Cardiac muscle cell (in vitro differentiated cells and primary cell): ENCODE measurements at places on chromosomes 6 and 20. TPM values are rescaled to one million over a fixed set of nuclear protein-coding genes. Genes with fewer than 3 reads are reported as not detected.

DNA sequence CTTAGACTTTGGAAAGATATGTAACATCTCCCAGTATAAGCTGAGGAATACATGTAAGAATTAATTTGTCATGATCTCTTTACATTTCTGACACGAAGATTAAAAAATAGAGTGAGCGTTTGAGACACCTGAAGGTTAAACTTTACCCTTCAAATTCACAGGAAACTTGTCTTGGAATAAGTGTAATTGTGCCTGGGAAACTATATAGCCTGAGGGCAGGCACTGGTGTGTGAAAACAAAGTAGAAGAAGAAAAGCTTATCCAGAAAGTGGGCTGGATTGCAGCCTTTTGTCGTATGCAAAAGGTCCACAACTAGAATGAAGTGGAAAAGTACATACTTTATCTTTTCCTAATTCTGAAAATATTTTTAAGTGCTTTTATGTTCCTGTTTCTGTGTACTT is 275.7 kb upstream of the TCF21 start:
- no peak for DNase-seq

- DNase-seq = no peak
These were observed 7.9 kb downstream of the TGM3 start for GRCh38 chr20:2303673-2304072.

DNA sequence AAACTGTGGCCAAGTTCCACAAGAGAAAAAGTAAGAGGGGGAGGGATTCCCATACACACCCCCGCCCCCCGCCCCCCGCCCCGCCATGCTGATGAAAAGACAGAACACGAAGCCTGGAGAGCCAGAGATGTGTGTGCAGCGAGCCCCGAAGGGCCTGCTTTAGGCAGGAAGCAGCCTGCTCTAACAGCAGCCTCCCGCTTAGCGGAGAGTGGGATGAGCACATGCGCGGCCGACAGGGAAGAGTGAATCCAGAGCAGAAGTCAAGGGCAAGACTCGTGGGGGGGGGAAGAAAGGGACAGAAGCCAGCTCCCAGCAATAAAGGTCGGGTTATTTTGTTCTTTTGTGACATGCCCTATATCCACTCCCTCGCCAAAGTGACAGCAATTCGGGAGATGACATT is 67.2 kb upstream of the PTGIS start:
- DNase-seq = peak; percentile 18

DNA sequence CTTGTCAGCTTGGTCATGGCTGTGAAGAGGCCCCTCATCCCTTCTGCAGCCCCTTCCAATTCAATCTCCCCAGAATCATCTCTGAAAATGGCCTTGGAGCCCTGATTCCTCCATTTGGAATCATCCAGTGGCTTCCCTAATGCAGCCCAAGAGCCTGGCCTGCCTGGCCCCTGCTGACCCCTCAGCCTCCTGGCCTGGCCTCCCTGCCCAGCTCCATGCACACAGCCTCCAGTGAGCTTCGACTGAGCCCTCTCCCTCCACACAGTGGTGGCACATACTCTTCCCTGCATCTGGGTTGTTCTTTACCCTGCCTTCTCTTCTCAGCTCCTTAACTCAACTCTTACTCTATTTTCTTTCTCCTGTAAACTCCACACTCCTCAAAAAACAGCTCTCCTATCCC is 120.9 kb downstream of the ANKRD60 start:
- no peak for DNase-seq

GRCh38 chr6:79201983-79202382 is 32.5 kb downstream of the HMGN3 start:
- DNase-seq = no peak

DNA sequence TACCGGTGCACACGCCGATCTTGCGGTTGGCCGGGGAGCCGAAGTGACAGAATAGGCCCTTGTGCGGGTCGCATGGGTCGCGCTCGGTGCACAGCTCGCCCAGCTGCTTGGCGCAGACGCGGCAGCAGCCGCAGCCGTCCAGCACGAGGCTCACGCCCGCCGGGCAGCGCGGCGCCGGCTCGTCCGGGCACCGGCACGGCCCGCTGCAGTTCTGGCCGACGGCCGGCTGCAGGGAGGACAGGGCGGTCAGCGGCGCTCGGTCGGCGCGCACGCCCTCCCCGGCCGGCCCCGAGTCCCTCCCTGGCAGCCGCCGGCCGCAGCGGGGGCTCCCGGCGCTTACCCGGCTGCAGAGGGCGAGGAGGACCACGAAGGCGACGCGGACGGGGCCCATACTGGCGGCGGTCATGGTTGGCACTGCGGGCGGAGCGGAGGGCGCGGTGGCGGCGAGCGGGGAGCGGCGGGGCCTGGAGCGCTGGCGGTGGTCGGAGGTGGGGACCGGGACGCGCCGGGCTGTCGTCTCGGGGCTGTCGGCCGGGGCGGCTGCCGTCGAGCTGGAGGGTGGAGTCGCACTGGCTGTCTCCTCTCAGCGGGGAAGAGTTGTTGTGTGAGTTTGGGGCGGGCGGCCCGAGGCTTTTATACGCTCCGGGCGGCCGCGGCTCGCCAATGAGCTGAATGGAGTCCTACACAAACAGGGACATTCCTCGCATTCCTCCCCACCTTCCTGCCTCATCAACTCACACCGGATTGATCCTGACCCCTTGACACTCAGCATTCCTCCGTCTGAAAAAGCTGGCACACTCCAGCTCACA is at the start of gene CCN2:
Gene CCN2, minus strand, starts transcription at position 606 of the 809 bp plus-strand sequence. Its CDS starts 200 bp downstream, at position 406.
- peak; percentile 91 for DNase-seq

The ELOVL5 gene
- polyA plus RNA-seq = 50.1 and 54.1 TPM in 2 replicates

The FAM83C gene
- polyA plus RNA-seq = not detected in 2 replicates

The FERMT1 gene
- 9.6 and 10.5 TPM in 2 replicates for polyA plus RNA-seq
